Activated CD4-positive, alpha-beta memory T cell treated with anti-CD3 and anti-CD28 coated beads for 36 hours (primary cell): ENCODE measurements at places on chromosomes 7 and 10. TPM values are rescaled to one million over a fixed set of nuclear protein-coding genes. Genes with fewer than 3 reads are reported as not detected.

DNA sequence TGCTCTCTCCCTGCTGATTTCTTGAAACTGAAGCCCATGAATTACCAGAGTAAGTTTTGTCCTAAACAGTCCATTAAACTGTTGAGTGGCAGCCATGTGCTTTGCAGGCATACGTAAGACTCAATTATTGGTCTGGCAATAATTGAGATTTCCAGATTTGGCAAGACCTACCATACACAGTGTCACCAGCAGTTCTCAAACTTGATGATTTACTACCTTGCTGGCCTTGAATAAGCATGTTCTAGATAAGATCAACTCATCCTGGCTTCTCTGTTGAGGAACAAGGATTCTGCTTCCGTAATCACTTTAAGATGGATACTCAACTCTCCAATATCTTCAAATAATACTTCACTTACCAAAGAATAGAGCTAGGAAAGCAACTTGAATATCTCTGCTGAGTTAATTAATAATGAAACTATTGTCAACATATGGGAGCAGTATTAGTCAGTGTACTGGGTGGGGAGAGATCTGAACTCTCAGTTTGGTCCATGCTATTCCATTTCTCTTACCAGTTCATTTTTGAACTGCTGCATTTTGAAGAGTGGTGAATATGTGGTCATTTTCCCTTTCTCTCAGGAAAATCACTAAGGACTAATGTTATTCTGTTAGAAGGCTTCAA lies 181.4 kb downstream of the IPMK start:
- no peak for DNase-seq

- DNase-seq, result no peak
Measured at GRCh38 chr10:74292871-74293427, 141.9 kb downstream of the ADK start.

GRCh38 chr7:33692956-33693355 lies 212.4 kb upstream of the BMPER start:
- no peak for DNase-seq

GRCh38 chr7:99326408-99326782 lies 697 bp downstream of the ARPC1A start:
- no peak for DNase-seq

DNA sequence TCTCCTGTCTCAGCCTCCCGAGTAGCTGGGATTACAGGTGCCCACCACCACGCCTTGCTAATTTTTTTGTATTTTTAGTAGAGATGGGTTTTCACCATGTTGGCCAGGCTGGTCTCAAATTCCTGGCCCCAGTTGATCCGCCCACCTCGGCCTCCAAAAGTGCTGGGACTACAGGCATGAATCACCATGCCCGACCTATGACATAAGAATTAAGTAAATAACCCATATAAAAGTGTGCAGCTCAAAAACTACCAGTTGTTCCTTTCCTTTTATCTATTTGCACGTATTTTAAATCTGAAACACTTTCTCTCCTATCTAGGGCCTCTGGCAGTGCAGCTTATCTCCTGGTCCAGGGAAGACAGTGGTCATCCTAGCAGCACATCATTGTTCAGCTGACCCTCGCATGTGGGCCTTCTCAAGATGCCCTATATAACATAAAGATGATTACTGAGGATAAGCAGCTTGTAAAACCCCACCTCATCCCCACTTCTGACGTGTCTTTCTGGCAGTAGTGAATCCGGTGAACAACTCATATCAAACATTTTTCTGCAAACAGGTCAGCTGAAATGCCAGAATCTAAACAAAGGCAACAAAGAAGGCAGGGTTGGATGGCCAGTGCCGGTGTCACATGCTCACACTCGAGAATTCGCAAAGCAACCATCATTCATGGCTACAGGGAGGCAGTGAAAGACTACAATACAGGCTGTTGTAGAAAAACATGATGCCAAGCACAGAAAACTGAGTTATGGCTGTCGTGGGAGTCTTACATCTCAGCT lies 36.0 kb upstream of the KCNIP2 start:
- DNase-seq, result no peak

DNA sequence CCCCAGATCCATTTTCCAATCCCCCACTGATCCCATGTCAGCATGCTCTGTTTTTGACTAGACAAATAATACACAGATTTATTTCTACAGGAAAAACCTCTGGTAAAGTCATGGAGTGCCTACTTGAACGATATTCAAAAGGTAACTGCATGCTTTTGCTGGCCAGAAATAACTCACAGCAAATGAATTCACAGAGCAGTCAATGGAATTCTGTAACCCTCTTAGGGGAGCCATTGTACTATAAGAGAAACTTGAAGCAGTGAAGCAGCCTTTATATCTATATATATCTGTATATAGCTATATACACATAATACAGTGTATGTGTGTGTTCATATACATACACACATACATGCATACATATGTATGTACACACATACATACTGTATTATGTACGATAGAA lies 29.0 kb upstream of the MEOX2 start:
- DNase-seq, result no peak

- no peak for DNase-seq
Measured at GRCh38 chr7:44347546-44348114, 22.2 kb upstream of the CAMK2B start.

DNA sequence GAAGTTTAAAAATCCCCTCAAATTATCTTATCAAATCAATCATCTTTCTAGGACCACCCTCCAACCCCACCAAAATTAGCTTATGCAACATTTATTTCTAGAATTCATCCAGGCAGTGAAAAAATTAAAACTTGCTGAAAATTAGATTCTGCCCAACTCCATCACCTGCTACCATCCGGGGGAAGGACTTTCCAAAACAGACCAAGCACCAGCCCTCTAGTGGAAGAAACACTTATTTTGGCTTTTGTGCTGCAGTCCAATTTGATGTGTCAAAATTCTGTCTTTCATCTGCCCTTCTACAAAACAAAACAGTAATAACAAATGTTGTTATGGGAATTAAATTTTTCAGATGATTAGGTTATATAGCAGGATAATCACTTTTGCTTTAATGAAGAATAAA lies 35.1 kb downstream of the GCC1 start:
- no peak for DNase-seq

Gene SEC23IP
- total RNA-seq, result 62.4 TPM

DNA sequence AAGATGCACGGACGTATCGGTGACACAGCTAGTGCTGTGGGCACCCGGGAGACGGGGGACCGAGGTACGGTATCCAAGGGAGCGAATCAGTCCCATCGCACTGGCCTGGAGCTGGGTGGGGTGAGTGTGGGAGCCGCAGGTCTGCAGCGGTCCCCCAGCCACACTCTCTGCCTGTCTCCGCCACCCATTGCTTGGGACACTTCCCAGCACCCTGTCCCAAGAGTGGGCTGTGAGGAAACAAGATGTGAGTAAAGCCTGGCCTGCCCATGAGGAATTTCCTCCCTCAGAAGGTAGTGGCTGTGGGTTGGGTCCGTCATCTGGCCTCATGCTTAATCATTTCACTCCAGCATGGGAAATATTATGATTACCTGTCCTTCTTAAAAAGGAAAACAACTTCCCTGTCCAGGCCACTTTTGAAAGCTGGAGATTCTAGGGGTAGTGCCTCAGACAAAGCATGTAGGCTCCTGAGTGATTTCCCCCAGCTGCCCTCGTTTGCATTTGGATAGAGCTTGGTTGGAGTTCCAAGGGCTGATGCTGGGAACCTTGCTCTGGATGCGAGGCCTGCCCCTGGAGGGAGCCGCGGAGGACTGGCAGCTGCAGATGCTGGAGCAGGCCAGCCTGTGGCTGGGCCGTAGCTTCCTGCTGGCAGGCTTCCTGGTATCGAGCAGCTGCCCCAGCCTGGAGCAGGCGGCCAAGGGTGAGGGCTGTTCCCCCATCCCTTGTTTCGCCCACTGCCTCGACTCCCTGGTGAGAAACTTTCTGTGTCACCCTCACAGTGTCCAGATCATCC lies 6.2 kb upstream of the ACTR3C start:
- no peak for DNase-seq

Gene DLD
- total RNA-seq, result 103 TPM

Gene RAPGEF5
- 0.29 TPM for total RNA-seq

- DNase-seq, result no peak
Measured at GRCh38 chr7:77388055-77388641, 28.0 kb downstream of the GSAP start.

DNA sequence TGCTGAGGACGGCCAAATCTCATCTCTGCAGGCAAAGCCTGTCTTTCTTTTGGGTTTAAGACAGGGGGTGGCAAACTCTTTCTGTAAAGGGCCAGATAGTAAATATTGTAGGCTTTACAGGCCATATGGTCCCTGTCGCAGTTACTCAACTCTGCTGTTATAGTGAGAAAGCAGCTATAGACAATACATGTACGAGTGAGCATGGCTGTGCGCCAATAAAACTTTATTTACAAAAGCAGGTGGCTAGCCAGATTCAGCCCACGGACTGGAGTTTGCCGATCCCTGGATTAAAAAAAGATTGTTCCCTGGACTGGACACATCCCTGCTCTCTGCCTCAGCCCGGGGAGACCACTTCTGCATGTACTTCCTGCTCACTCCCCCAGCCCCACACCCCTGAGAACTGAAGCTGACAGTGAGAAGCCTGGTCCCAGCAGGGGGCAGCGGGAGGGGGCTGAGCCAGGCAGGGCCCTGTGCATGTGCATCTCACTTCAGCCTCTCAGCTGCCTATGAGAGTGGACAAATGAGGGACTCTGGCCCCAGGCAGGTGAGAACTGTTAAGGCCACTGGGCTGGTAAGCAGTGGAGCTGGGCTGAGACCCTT lies 392.4 kb downstream of the PLXNA4 start:
- no peak for DNase-seq

Gene EN2
- not detected for total RNA-seq

- DNase-seq, result no peak
Measured at GRCh38 chr7:17725821-17726220, 214.5 kb downstream of the SNX13 start.

Gene LIPK
- total RNA-seq, result not detected

DNA sequence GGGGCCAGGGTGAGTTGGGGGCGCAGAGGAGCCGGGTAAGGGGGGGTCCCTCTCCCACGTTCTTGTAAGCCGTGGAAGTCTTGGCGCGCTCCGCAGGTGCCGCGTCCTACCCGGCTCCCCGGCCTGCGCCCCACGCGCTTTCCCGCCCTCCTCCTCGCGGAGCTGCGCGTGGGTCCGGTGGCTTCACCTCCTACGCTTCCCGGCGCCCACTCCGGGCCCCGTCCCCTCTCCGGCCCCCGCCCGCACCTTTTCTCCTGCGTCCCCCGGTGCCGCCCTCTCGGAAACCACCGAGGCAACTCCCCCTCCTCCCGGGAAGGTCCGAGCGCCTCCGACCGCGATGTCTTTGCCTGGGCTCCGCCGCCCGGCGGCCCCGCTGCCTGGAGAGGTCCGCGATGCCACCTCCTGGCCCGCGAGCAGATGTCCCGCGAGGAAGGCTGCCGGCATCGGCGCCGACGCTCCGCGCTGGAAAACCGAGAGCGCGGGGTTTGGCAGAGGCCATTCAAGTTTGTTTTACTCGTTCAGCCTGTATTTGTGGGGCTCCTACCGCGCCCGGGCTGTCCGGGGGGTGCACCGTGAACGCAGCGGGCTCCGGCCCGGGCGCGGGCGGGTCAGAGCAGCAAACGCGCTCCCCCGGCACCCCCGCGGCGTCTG lies 2.4 kb upstream of the NKX6-2 start:
- DNase-seq, result peak; percentile 20

Gene RNLS
- total RNA-seq, result 4.7 TPM

DNA sequence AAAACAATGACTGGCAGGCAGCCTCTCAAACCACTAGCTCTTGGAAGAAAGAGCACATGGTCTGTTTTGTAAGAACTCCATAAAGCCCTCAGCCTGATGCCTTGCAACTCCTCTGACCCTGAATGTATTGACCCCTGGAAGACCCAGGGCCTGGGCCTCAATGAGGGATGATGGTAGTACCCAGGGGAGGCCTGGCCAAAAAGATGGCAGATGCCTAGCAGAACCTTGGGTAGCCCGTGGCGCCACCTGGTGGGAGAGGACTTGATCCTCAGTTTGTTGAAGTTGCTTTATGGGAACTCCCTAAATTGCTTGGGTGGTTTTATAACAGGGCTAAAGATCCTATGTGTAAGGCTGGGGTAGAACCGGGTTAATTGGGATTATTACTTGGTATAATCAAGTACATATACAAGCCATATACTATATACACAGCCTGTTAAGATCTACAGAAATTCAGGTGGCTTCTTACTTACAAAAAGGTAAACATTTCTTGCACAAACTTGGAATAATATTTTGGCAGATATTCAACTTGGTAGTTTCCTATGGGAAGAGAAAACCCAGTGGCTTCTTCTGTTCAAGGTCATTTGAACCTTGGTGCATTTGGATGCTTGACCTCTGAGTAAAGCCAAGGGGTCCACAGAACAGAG lies 95.8 kb upstream of the CACUL1 start:
- peak; percentile 88 for DNase-seq

- DNase-seq, result peak; percentile 74
Measured at GRCh38 chr10:120948889-120949608, 97.9 kb downstream of the WDR11 start.

DNA sequence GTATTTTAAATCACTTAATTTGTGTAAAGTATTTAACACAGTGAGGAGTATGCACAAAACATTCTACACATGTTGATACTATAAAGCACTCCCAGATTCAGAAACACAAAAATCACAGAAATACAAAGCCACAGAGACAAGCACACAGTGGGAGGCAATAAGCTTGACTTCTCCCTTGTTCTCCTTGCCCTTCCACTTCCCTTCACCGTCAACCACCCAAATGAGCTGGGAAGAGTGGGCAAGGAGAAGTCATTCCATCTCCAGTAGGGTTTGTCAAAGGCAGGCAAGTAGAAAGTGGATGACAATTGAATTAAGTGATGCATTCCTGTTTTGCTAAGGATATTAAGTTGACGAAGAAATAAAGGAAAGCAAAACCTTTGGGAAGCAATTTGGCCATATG lies 4.2 kb upstream of the TMEM139 start:
- no peak for DNase-seq

GRCh38 chr10:101141616-101142532 lies 10.8 kb downstream of the TLX1 start:
- DNase-seq, result peak; percentile 88

Gene EEF1AKMT2
- total RNA-seq, result 28.2 TPM

DNA sequence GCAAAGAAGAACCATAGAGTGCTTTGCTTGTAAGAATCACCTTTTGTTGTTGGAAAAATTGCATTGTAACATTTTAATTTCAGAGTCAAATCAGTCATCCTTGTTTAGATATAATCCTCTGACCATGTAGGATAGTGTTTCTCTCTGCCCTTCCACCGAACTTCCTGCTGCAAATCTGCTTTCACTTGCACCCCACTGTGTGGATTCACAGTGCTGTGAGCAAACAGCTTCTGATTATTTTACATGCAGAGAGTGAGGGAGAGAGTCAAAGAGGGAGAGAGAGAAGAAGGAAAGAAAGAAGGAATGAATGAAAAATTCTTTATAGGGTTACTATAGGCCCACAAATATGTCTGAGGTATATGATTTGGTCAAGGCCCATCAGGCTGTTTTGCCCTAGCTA lies 30.0 kb upstream of the SEM1 start:
- no peak for DNase-seq
